ENCODE measurements at places on chromosomes 7 and 10.

DNA sequence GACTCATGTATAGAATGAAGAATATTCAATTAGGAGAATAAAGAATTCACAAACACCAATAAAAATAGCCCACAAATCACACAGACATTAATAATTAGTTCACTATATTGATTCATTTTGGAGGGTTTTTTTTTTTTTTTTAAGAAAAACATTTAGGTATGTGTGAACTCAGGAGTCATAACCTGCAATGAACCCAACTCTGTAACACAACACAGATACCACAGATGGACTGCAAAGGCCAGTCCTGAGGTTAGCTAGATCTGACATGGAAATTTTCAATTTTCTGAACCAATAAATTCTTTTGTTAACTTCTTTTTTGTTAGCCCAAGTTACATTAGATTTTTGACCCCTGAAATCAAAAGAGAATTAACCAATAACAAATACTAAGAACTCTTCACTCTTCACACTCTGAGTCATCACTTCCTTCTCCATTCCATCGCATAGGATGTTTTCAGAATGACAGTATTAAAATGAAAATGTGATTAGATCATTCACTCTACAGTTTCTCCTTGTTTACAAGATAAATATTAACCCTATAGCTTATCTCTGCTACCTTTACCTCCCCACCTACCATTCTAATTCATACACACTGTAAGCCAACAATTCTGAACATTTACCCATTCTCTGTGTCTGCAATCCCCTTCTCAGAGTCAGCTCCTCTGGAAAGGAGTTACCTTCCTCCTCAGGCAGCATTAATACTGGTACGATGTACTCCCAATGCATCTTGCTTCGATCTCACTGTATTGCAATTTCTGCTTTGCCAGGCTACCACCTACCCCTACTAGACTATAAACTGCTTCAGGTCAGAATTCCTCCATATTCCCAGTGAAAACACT lies 141.5 kb downstream of the LRRN3 start:
- no peak for DNase-seq

GRCh38 chr10:69406816-69407580 lies 9.7 kb downstream of the TACR2 start:
- no peak for DNase-seq

DNA sequence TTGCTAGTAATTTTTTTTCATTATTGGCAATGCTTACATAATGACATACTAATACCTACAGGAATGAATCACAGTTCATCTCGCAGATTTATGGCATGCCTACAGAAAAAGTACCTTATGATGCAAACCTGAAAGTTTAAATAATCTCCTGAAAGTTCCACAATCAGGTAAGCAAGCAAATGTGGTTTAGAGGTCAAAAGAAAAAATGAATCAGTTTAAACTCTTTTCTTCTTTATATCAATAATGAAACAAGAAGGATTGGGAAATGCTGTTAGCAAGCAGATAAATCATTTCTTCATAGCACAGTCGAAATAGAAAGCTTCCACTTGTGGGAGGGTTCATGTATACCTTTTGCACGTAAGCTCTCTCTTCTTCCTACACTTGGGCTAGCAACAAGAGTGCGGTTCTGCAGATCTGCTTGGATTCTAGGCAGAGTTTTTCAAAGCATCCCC lies 53.7 kb upstream of the MTPN start:
- DNase-seq: no peak

GRCh38 chr7:30700941-30701340 lies 18.7 kb upstream of the CRHR2 start:
- no peak for DNase-seq

DNA sequence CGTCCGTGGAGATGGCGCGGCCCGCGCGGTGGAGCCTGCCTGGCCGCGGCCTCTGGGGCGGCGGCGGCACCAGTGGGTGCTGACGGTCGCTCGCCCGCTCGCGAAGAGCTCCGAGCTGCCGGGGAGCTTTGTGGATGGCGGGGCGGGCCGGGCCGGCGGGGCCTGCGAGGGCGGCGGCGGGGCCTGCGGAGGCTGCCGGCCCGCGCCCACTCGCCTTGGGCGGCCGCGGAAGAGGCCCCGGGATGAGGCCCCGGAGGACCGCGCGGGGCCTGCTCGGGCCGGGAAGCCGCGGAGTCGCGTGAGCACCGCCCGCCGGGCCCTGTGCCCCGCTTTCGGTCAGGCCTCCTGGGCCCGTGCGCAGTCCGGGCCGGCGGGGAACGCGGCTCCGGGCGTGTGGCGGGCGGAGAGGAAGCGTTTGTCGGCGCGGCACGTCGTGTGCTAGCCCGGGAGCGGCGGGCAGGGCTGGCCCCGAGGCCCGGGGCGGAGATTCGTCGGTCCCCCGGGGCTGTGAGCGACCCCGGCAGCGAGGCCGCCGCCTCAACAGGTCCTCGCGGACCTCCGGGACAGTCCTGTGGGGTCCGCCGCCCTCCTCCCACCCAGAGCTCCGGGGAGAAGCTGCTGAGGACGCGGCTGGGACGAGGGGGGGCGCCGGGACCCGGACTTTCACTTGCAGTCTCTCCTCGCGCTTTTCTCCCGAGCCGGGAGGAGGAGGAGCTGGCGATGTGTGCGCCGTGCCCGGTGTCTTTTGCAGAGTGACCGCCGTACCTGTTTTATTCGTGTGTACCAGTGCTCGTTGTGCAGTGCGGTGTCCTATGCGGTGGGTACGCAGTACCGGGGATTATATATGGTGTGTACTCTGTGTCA lies 578 bp downstream of the ZMYND11 start:
- peak; percentile 55 for DNase-seq

- no peak for DNase-seq
These were observed 24.2 kb downstream of the ADIRF start for GRCh38 chr10:86992456-86992855.

GRCh38 chr10:112434988-112435619 lies 11.6 kb downstream of the ZDHHC6 start:
- no peak for DNase-seq

DNA sequence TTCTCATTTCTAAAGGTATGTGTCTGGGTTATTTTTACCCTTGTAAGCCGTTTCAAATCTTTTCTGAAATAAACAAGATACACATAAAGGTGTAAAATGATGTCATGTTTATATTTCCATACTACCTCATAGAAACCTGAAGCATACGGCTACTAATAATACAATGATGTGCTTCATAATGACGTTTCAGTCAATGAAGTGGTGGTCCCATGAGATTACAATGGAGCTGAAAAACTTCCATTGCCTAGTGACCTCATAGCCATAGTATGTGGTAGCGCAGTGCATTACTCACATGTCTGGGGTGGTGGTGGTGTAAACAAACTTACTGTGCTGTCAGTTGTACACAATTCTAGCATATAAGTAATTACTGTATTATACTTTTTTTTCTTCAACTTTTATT lies 24.9 kb downstream of the EPDR1 start:
- no peak for DNase-seq

Data from activated T-cell treated with anti-CD3 and anti-CD28 coated beads for 24 hours (primary cell).